ENCODE measurements at places on chromosomes 2 and 18.

DNA sequence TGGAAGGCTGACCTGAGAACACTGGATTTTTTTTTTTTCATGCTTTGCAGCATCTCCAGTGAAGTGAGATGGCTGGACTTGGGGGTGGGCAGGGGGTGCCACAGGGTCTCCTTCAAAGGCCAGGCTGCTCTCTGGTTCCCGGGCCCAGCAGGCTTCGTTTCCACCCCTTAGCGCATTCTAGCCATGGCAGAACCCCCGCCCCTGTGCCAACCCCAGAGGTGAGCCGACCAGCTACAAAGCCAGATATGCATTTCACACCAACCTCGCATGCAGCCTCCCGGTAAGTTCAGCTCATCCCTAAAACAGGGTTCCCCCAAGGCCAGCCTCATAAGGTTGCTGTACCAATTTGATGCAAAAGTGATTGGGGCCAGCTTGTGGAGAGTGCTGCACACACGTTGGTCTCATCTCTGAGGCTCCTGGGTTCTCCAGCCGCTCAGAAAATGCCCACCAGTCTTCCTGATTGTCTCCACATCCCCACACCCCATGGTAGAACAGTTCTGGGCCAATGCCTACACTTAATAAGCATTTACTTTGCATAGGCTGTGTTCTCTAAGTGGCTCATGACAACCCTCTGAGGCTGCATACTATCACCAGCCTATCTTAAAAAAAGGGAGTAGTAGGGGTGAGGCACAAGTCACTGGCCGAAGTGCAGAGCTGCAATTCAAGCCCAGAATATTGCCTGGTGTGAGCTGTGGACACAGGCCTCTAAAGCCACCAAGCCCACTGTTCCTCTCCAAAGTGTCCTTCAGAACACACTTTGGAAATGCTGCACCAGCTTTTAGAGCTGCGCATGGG, 23.3 kb downstream of the SMAD7 start:
- no peak for DNase-seq

DNA sequence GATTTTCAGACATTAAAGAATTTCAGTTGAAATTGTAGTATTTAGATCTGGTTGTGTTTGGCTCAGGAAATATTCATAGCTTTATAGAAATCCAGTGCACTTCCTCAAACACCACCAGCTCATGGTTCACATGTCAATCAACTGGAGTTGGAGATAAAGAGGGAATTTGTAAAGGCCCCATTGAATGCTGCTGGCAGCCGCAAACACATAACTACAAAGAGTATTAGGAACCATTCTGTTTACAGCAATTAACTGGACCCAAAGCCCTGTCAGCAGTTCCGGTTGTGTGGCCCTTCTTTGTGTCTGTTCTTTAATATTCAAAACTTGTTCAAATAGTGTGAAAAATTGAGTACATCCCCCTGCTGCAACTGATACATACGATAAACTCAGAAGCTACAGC, 107.4 kb upstream of the LRRTM4 start:
- DNase-seq: no peak

- no peak for DNase-seq
Measured at GRCh38 chr2:18752022-18752493, 162.7 kb upstream of the NT5C1B start.

DNA sequence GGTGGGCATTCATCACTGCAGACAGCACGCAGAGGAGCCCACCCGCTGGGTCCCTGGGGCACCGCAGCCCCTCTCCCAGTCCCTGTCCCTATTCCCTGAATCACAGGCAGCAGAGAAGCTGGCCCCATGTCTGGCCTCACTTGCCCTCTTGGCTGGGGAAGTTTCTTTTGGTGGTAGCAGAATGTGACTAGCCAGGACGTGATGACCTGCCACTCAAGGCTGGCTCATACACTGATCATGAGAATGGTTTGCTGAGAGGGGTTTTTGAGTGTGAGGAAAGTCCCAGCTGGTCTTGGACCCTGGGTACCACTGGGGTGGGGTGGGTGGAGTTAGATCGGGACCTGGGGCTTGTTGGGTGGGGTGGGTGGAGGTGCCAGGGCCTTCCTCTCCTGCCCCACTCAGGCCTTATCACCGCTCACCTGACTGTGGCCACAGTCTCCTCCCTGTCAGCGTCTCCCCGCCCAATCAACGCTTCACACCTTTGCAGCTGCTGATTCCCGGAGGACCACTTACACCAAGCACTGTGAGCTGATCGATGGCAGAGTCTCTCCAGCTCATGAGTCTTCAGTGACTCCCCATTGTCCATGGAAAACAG, 28.9 kb upstream of the FOSL2 start:
- no peak for DNase-seq

DNA sequence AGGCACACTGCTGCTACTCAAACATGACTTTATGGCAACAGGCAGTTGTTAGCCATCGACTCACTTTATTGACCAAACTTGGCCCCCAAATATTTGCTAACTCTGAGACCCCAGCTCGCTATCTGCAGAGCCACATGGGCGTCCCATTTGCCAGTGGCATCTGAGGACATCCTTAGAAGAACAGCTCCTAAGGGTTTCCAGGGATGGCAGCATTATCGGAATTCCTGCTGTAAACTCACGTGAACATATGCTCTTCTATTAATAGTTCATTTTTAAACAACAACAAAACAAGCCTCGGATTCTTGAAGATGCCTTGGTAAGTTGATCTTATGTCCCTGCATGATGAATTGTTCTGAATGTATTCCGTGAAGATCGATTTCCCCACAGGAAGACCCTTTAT, 181.0 kb downstream of the LDLRAD4 start:
- no peak for DNase-seq

All from glutamatergic neuron (in vitro differentiated cells).